Right renal cortex interstitium (tissue), 3 donors: ENCODE measurements at places on chromosomes 6 and 20. TPM values are rescaled to one million over a fixed set of nuclear protein-coding genes. Genes with fewer than 3 reads are reported as not detected.

- DNase-seq: no peak
Measured at GRCh38 chr6:49497304-49497703, 2.4 kb upstream of the GLYATL3 start.

GRCh38 chr6:119757467-119757866 lies 407.9 kb upstream of the MAN1A1 start:
- no peak for DNase-seq

DNA sequence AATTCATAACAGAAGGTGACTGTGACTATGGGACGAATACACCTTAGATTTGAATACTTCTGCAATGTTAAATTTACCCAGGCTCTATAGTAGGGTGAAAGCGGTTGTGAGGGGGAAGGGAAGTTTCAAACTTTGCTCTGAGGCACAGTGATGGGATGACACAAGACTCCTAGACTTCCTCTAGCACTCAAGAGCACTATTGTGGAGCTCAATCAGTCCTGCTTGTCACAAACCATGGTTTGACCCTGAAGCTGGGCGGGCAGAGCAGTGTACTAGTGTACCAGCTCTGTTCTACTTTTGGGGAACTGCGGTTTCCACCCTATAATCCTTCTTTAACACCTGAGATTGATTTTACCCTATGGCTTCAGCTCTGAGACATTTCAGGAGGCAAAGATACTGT lies 17.1 kb downstream of the TRIM27 start:
- no peak for DNase-seq

DNA sequence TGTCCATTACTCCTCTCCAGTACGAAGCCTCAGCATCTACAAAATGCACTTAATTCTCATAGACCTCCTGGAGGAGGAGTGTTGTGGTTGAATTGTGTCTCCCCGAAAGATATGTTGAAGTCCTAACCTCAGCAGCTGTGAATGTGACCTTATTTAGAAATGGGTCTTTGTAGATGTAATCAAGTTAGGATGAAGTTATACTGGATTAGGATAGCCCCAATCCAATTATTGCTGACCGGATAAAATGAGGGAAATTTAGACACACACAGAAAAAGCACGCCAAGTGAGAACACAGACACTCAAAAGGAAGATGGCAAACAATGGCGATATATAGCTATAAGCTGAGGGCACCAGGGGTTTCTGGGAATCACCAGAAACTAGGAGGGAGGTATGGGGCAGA lies 64.2 kb upstream of the FAM184A start:
- DNase-seq: no peak

GRCh38 chr6:107654764-107655163 lies 164.8 kb downstream of the SOBP start:
- no peak for DNase-seq

DNA sequence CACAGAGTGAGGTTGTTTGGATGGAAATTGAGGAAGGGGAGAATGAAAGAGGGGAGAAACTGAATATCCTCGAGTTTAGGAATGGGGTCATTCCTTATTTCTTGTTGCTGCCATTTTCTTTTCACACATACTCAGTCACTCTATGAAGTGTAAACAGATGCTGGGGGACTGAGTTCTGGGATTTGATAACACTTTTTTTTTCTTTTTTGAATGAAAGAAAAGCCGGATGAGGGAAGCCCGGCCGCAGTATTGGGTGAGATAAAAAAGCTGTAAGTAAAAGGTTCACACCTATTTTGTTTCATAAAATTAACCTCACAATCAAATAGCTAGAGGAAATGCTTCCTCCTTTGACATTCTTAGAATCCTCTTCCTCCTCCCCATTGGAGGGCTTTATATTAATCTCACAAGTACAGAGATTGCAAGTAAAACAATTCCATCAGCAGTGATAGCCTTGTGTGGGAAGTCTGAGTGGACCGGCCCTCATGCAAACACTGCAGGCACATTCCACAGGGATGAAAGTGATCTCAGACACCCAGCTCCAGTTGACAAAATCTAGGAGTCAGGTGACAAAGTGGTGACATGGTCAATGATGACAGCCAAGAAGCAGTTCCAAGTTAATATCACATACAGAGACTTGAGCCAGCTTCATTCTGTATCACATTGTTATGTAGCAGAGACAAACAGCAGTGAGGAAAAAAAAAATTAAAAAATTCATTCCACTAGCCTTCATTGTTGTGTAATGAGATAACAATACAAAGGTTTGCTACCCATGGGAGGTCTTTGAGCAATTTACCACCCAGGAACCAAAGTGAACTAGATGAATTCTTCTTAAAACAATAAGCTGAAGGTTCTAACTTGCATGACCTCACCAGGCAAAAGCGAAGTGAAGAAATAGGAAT lies 391.1 kb upstream of the HSF2 start:
- no peak for DNase-seq

GRCh38 chr20:51284871-51285270 lies 257.6 kb downstream of the NFATC2 start:
- DNase-seq: no peak

GRCh38 chr20:5809495-5809894 lies 59.3 kb downstream of the SHLD1 start:
- no peak for DNase-seq

GRCh38 chr6:132084811-132085509 lies 133.8 kb upstream of the CCN2 start:
- no peak for DNase-seq

GRCh38 chr20:62777528-62777830 lies 18.8 kb upstream of the MRGBP start:
- DNase-seq: no peak

DNA sequence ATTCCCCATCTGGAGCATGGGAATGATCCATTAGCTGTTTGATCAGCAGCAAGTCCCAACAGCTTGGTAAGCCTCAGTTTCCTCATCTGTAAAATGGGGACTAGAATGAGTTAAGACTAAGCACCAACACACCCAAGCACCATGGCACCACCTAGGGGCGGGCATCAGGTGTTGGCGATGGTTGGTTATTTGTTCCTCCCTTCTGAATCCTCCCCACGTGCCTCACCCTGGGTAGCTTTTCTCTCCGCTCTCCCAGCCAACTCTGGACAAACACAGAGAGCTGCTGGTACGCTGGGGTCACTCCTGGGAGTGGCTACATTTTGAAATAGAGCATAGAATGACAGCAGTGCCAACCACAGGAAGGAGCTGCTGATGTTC lies 13.3 kb upstream of the ITPR3 start:
- no peak for DNase-seq

GRCh38 chr20:63498960-63499337 lies at the start of gene EEF1A2:
EEF1A2 (minus strand) TSS chr20:63499083; CDS start chr20:63497763, 1,320 bp downstream.
- no peak for DNase-seq

DNA sequence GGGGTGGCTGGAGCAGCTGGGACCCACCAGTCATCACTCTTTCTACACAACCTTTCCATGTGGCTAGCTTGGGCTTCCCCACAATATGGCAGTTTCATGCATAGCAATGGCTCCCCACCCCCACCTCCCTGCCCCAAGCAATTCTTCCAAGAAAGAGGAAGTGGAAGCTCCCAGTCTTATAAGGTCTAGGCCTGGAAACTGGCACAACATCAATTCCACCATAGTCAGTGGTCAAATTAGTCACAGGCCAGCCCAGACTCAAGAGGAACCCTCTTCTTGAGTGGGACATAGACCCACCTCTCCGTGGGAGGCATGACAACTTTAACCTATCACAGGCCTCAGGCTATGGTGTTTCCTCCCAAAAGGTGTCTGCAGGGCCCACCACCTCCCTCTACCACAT lies 17.7 kb downstream of the TGM6 start:
- DNase-seq: no peak

DNA sequence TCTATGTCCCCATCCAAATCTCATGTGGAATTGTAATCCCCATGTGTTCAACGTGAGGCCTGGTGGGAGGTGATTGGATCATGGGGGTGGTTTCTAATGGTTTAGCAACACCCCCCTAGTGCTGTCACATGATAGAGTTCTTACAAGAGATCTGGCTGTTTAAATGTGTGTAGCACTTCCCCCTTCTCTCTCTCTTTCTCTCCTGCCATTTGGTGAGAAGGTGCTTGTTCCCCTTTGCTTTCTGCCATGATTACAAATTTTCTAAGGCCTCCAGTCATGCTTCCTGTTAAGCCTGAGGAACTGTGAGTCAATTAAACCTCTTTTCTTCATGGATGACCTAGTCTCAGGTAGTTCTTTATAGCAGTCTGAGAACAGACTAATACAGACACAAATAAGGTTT lies 165.4 kb downstream of the OGFRL1 start:
- no peak for DNase-seq

DNA sequence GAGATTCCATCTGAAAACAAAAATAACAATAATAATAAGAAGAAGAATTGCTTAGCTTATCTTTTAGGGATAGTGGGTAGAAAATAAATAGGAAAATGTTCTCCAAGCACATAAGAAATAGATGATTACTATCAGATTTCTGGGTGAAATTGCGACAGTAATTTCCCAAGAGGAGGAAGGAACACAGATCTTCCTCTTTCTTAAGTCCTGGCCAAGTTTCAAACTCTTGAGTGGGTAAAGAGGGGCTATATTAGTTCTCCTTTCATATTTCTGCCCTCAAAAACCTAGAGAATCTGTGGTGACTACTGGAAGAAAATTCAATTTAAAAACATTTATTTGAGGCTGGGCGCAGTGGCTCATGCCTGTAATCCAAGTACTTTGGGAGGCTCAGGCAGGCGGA lies 63.7 kb downstream of the PHACTR2 start:
- no peak for DNase-seq

- DNase-seq: no peak
Measured at GRCh38 chr20:58986968-58987517, 6.0 kb downstream of the NELFCD start.

- DNase-seq: no peak
Measured at GRCh38 chr6:168276576-168277273, 42.9 kb downstream of the DACT2 start.

DNA sequence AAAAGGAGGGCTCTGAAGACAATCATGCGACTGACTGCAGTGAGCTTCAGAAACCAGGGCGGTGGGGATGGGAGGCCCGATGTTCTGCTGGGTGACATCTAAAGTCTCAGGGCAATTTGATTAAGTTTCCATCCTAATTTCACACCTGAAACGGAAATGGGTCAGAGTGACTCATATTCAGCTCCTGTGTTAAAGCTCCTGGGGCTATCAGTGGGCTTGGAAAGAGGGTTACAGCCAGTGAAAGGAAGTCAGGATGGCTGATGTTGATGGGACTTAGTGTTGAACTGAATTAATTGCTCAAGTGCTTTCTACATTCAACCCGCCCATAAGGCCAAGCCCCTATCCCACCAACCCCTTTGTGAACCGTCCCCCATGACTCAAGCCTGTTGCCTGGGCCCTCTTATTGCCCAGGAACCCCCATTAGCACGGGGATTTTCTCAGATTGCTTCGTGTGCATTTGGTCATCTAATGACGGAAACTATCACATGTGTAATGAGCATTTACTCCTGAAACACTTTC lies 47.1 kb upstream of the TBC1D7 start:
- DNase-seq: no peak

GRCh38 chr6:20402342-20403069 lies 827 bp downstream of the E2F3 start:
- DNase-seq: peak; percentile 32

PRND gene
- 4.2 TPM for polyA plus RNA-seq

NDUFAF4 gene
- 37.0 TPM for polyA plus RNA-seq

CCM2L gene
- polyA plus RNA-seq: 6.3 TPM

BTBD3 gene
- polyA plus RNA-seq: 69.8 TPM

SLC2A10 gene
- polyA plus RNA-seq: 14.7 TPM

ZNF311 gene
- polyA plus RNA-seq: 8.0 TPM

STMND1 gene
- polyA plus RNA-seq: 0.17 TPM

LAMA2 gene
- polyA plus RNA-seq: 31.7 TPM

HLA-DQA2 gene
- not detected for polyA plus RNA-seq

BIRC7 gene
- polyA plus RNA-seq: 0.42 TPM

NRSN1 gene
- polyA plus RNA-seq: 0.31 TPM
